PC-9 (cell line): ENCODE measurements at places on chromosomes 16 and 17.
A peak's percentile ranks its signal among the peaks of the same experiment; 100 is the strongest.

DNA sequence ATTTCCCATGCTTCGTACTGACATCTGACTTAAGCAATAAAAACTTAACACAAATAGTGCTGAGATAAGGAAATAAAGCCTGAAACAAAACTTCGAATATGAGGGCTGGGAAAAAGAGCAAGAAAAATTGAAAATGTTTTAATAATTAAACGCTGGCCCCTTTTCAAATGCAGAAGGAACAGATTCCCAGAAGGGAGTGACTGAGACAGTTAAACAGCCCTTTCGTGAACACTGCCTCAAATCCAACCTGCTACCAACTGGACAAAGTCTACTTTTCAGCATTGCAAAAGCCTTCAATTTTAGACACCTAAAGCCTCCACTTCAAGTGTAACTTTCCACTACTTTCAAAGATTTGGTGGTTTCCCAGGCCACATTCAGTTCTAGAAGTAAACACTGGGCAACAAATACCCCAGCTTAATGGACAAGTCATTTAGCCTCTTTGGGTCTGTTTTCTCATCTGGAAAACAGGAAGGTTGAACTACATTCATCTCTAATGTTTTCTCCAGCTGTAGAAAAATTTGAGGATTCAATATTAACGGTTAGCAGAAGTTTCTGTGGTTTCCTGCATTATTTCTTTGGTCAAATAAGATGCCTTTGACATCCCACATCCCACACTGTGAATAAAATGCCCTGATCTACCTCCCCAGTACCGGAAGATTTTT, 11.8 kb downstream of the RFFL start:
- no peak for DNase-seq

DNA sequence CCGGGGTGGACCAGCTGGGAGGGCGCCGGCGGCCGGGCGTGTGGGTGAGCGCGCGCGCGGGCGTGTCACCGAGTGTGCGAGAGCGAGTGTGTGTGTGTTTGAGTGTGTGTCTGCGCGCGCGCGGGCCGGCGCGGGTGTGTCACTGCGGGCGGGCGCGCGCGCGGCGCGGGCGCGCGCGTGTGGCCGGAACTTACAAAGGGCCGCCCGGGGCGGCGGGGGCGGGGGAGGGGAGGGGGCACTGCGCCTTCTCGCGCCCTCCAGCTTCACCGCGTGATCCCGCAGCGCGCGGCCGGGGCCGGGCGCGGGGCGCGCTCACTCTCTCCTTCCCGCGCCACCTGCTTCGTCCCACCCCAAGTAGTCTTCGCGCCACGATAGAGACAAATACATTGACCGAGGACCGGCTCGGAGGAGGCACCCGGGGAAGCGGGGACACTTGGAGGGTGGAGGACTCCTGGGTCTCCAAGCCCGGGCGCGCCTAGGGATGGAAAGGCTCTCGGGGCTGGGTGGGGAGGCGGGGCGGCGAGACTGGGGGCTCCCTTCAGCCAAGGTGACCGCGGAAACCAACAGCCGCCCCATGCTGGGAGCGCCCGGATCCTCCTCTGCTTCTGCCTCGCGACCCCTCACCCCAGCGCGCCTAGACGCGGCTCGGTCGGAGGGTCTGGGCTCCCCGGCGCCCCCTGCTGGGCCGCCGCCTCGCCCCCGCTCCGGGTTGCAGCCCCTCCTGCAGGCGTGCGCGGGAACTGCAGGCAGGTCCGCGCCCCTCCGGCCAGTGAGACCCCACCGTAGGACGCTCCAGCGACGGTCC, at the start of gene SRCIN1:
Gene SRCIN1, minus strand, starts transcription at position 112 of the 805 bp plus-strand sequence. CDS start 247 bp downstream, outside the sequence.
- DNase-seq, result peak; percentile 40

GRCh38 chr17:70774339-70775117, 605.2 kb downstream of the KCNJ2 start:
- no peak for DNase-seq

DNA sequence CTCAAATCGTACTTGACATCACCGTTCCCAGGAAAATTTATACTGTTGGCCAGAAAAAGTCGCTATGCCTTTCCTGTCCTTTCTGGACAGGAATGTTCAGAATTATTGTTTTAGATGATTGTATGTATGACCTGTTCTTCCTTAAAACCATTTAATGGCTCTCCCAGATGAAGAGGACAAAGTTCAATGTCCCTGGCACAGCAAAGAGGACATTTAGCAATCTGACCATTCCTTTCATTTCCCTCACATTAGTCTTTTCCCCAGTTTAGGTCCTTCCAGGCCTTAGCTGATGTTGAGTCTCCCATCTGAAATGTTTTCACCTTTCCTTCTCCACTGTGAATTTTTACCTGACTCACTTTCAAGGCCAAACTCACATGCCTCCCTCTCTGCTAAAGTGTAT, 938.9 kb downstream of the CDH11 start:
- no peak for DNase-seq

DNA sequence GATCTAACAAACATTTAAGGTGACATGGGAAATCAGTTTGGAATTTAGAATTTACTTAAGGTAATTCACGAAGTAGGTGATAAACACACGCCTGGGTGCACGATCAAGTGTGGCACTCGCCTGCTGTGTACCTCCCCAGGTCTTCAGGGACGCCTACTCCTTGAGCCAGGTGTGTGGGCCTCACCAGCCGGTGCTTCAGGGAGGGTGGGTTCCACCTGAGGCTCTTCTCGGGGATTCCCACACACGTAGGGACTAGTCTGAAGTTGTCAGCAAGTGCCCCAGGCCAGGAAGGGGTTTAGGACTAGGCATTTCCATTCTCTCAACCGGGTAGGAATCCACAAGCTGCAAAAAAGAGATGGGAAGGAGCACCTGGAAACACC, 9.8 kb upstream of the NAT9 start:
- DNase-seq, result no peak

- DNase-seq, result no peak
These were observed 103.4 kb downstream of the VPS53 start for GRCh38 chr17:611202-611601.

DNA sequence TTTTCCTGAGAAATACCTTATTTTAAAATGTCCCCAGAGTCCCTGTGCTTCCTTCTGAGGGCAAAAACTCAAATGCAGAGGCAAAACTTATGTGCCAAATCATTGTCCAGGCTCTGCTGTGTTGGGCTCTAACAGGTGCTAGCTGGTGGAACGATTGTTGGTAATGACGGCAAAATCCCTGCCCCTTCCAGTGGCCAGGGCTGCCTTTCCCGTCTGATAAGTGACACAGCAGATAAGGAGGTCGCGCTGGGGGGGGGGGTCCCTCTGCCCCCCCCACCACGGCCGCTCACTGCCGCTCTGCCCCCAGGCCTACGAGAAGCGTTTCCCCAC, 29.1 kb downstream of the SEC14L5 start:
- no peak for DNase-seq

DNA sequence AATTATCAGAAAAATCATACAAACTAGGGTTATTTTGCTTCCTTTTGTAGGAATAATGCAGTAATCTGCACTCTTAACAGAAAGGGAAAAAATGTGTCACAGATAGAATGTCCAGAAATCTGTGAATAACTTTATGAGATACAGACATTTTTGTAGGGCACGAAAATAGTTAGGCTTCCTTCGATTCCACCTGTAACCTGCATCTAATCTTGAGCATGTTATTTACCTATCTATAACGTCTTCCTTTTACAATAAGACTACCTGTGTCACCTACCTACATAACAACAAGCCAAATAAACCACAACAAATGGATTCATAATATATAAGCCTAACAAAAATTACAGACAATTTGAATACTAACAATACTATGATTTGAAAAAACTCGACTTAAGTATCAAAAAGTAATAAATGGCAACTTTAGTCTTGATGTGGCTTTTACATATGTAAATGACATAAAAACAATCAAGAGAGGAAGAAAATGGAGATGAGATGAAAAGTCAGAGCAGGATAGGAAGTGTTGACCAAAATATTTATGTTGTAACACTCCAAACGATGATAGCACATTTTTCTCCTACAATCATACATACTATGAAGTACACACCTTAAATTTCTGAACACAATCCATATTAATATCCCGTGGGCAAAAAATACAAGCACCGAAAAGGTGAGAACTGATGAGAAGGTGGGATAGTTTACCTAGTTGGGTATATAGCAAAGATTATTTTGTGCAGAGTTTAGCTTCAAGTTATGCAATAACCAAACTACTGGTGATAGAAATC, 2.5 kb downstream of the STAT5B start:
- DNase-seq, result no peak

- no peak for DNase-seq
These were observed 26.3 kb upstream of the NACA2 start for GRCh38 chr17:61617330-61617729.

GRCh38 chr17:29293890-29294579, at the start of gene NUFIP2:
Gene NUFIP2 (minus strand): TSS chr17:29294148. CDS start chr17:29294059, 89 bp downstream.
- peak; percentile 93 for DNase-seq

- DNase-seq, result no peak
These were observed 558 bp downstream of the B3GNT9 start for GRCh38 chr16:67150047-67150832.

GRCh38 chr17:2025220-2025621, at the start of gene RTN4RL1:
Gene RTN4RL1 (minus strand): TSS chr17:2025334. CDS start chr17:2024865, 469 bp downstream.
- DNase-seq, result peak; percentile 60

GRCh38 chr17:7897773-7898172, 9.2 kb downstream of the CHD3 start:
- DNase-seq, result no peak

- no peak for DNase-seq
These were observed 287.7 kb downstream of the FOXL1 start for GRCh38 chr16:86865851-86866662.

- no peak for DNase-seq
These were observed 946 bp downstream of the STUB1 start for GRCh38 chr16:680967-681745.

GRCh38 chr16:74605746-74606520, 981 bp downstream of the GLG1 start:
- no peak for DNase-seq

- no peak for DNase-seq
These were observed 27.7 kb downstream of the CLUH start for GRCh38 chr17:2683912-2684311.

DNA sequence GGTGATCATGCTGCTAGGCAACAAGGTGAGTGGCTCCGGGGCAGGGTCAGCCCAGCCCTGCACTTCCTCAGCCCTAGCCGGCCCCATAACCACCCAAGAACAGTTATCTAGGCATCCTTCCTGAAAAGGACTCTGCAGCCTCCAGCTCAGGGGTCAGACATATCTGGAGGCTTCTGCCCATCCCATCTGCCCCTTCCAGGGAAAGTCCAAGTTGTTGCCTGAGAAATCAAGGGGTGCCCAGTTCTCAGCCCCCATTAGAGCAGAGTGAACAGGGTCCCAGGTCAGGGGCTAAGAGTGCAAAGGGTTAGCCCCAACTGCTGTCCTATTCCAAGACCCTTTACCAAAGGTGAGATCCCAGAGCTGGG, 4.1 kb upstream of the NHERF1 start:
- no peak for DNase-seq

- DNase-seq, result no peak
These were observed 32.1 kb downstream of the MAP1LC3B start for GRCh38 chr16:87424266-87424665.

GRCh38 chr17:8614988-8615387, 15.5 kb downstream of the MYH10 start:
- no peak for DNase-seq

- DNase-seq, result no peak
These were observed 210.0 kb upstream of the DYNLRB2 start for GRCh38 chr16:80330803-80331202.

GRCh38 chr16:46632778-46633733, 11.9 kb upstream of the SHCBP1 start:
- DNase-seq, result no peak

DNA sequence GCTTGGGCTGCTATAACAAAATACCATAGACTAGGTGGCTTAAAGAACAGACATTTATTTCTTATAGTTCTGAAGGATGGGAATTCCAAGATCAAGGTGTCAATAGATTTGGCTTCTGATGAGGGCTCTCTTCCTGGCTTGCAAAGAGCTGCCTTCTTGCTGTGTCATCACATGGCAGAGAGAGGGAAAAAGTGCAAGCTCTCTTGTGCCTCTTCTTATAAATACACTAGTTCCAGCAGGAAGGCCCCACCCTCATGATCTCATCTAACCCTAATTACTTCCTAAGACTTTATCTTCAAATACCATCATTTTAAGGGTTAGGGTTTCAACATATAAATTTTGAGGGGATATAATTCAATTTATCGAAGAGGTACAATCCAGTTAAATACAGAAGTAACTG, 30.6 kb downstream of the ABCA9 start:
- DNase-seq, result no peak

DNA sequence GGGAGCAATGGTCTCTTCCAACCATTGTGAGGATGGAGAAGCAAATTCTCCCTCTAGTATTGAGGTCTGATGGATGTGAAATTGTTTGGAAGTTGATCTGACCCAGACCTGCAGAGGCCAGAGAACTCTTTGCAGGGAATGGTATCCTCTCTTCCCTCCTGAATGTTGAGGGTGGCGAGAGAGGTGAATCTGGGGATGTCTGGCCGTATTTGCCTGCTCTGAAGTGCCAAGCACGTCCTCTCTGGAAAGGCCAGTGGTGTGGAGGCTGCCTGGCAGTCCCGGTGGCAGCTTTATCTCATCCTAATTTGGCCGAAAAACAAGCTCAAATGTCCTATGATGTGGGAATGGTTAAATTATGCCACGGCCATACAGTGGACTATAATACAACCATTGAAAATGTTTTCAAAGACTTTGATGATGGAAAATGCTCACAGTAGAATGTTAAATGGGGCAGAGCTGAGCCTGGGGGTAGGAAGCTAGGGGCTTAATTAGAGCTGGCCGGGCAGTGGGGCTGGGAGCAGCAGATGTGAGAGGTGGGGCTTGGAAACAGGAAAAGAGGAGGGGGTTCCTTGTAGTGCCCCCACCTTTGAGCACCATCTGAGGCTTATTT, 30.8 kb downstream of the WSCD1 start:
- no peak for DNase-seq

GRCh38 chr17:223723-224471, 42.4 kb upstream of the DOC2B start:
- no peak for DNase-seq

- DNase-seq, result peak; percentile 91
These were observed 408 bp upstream of the KPNA2 start for GRCh38 chr17:68035131-68035522.

- no peak for DNase-seq
These were observed 475.7 kb downstream of the SHISA9 start for GRCh38 chr16:13377143-13377542.
